ENCODE measurements at places on chromosomes 13 and 19. TPM values are rescaled to one million over a fixed set of nuclear protein-coding genes. Genes with fewer than 3 reads are reported as not detected.

DNA sequence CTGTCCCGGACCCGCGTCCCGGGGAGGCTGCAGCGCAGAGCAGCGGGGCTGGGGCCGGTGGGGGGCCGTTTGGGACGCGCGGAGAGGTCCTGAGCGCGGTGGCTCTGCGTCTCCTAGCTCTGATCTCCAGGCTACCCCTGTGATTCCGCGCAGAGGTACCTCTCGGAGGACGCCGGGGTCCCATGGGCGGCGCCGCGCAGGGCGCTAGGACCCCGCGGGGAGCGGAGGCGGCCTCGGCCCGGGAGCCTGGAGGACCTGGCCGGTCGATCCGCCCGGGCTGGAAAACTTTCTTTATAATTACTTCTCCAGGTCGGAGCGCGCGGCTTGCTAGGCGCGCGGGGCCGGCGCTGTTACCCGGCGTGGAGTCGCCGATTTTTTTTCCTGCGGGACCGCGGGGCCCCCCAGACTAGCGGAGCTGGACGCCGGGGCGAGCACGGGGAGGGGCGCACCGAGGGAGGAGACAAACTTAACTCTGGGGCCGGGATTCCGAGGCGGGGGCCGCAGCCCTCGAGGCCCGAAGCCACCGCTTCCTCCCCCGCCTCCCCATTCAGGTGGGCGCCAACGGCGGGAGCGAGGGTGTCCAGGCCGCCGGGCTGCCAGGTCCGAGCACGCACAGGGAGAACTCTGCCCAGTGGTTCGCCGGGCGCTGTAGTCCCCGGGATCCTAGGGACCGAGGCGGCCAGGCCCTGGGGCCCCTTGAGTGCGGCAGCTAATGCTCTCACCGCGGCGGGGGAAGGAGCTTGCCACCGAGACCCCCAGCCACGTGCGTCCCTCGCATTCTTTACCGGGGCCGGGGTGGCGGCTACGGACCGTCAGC is 848 bp upstream of the CEBPA start:
- H3K4me1 ChIP-seq, result peaks cover 13% of the 10 kb centered on the region
- no peaks in the 10 kb centered on the region for H3K36me3 ChIP-seq
- peaks cover 58% of the 10 kb centered on the region for H3K27me3 ChIP-seq
- H3K27ac ChIP-seq, result peak overlapping the region; percentile 91
- H3K4me3 ChIP-seq, result peak overlapping the region; percentile 93
- peak; percentile 88 for DNase-seq

- H3K27me3 ChIP-seq, result no peaks in the 10 kb centered on the region
- H3K36me3 ChIP-seq, result no peaks in the 10 kb centered on the region
- no peak overlapping the region for H3K4me3 ChIP-seq
- peaks cover 4% of the 10 kb centered on the region for H3K4me1 ChIP-seq
Observed at GRCh38 chr13:41563341-41563983, 106.1 kb downstream of the RGCC start.

DNA sequence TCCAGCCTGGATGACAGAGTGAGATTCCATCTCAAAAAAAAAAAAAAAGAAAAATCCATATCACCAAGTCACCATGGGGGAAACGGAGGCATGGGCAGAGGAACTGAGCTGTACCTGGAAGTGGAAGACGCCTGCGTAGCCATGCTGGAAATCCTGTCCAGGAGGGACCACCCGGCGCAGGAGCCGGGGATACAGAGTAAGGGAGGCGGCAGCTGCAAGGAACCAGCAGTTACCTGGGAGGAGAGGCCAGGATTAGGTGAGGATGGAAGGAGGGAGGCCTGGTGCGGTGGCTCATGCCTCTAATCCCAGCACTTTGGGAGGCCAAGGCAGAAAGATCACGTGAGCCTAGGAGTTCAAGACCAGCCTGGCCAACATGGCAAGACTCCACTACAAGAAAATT is 2.0 kb downstream of the CAPN12 start:
- H3K4me3 ChIP-seq, result no peak overlapping the region
- H3K36me3 ChIP-seq, result no peaks in the 10 kb centered on the region
- DNase-seq, result peak; percentile 61
- H3K27me3 ChIP-seq, result peaks cover 2% of the 10 kb centered on the region
- peaks cover 2% of the 10 kb centered on the region for H3K4me1 ChIP-seq
- no peak overlapping the region for H3K27ac ChIP-seq

- no peaks in the 10 kb centered on the region for H3K27me3 ChIP-seq
- no peak for DNase-seq
- H3K4me1 ChIP-seq, result no peaks in the 10 kb centered on the region
- no peak overlapping the region for H3K27ac ChIP-seq
- no peak overlapping the region for H3K4me3 ChIP-seq
Observed at GRCh38 chr13:31476266-31476665, 263.1 kb upstream of the RXFP2 start.

- no peak overlapping the region for H3K4me3 ChIP-seq
- DNase-seq, result no peak
- peaks cover 18% of the 10 kb centered on the region for H3K4me1 ChIP-seq
- H3K36me3 ChIP-seq, result no peaks in the 10 kb centered on the region
Observed at GRCh38 chr19:8352134-8352827, 9.2 kb upstream of the KANK3 start.

- H3K4me1 ChIP-seq, result no peaks in the 10 kb centered on the region
- no peak overlapping the region for H3K4me3 ChIP-seq
- peaks cover 82% of the 10 kb centered on the region for H3K36me3 ChIP-seq
- H3K27ac ChIP-seq, result no peak overlapping the region
- DNase-seq, result no peak
- no peaks in the 10 kb centered on the region for H3K27me3 ChIP-seq
Observed at GRCh38 chr19:12597594-12597993, 13.0 kb downstream of the ZNF490 start.

DNA sequence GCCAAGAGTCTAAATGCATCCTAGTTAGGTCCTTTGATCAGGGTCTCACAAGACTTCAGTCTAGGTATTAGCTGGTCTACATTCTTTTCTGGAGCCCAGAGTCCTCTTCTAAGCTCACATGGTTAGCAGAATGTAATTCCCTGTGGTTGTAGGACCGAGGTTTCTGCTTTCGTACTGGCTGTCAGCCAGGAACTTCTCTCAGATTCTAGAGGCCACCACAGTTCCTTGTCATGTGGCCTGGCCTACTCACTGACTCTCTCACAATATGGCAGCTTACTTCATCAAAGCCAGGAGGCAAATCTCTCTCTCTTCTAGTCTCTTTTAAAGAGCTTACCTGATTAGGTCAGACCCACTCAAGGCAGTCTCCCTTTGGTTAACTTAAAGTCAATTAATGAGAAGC is 82.9 kb downstream of the POU4F1 start:
- no peak for DNase-seq
- H3K4me1 ChIP-seq, result no peaks in the 10 kb centered on the region
- H3K27me3 ChIP-seq, result peaks cover 4% of the 10 kb centered on the region
- H3K27ac ChIP-seq, result no peak overlapping the region

DNA sequence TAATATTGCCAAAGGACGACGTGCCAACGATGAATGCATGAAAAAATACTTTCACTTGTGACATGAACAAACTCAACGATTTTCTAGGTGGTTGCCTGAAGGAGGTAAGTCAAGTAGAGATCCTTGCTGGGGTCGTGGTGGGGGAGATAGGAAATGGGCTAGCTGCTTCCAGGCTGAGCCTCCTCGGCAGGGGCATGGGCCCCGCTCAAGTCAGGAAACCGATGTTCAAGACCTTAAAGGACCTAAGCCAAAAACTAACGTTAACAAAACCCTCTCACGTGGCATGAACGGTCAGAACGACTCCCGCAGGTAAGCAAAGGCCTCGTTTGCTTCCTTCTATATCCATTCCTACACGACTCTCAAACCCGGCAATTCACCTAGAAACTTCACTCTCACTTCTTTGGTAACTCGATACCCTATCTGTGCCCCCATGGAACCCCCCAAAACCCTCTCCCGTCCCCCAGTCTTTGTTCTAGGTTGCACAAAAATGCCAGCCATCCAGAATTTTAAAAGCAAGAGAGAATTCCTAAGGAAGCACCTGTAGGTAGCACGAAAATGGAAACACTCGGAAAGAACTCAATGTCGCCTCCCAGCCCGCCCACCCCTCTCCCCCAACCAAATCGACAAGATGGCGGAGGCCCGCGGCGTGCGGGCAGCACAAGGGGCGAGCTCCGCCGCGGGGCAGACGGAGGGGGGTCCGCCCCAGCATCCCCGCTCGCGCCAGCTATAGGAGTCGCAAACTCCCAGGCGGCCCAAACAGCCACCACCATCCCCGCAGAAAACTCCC is 13.6 kb downstream of the ACP4 start:
- DNase-seq, result no peak
- H3K27ac ChIP-seq, result peak overlapping the region; percentile 99

GRCh38 chr13:41263261-41263971 is at the start of gene MTRF1:
Gene MTRF1, minus strand, starts transcription at chr13:41263576. Its CDS starts 2,669 bp downstream, at chr13:41260907.
- peak within 1 kb of the TSS; percentile 75 for H3K27ac ChIP-seq
- peak; percentile 94 for DNase-seq
- no peaks in the 10 kb centered on the region for H3K27me3 ChIP-seq
- H3K4me1 ChIP-seq, result peaks cover 16% of the 10 kb centered on the region
- peak within 1 kb of the TSS; percentile 69 for H3K4me3 ChIP-seq
- H3K36me3 ChIP-seq, result peaks cover 32% of the 10 kb centered on the region

- H3K4me1 ChIP-seq, result peaks cover 4% of the 10 kb centered on the region
- no peak for DNase-seq
- no peak overlapping the region for H3K27ac ChIP-seq
- H3K27me3 ChIP-seq, result peaks cover 10% of the 10 kb centered on the region
- H3K4me3 ChIP-seq, result no peak overlapping the region
Observed at GRCh38 chr13:26007261-26008125, 44.3 kb downstream of the SHISA2 start.

DNA sequence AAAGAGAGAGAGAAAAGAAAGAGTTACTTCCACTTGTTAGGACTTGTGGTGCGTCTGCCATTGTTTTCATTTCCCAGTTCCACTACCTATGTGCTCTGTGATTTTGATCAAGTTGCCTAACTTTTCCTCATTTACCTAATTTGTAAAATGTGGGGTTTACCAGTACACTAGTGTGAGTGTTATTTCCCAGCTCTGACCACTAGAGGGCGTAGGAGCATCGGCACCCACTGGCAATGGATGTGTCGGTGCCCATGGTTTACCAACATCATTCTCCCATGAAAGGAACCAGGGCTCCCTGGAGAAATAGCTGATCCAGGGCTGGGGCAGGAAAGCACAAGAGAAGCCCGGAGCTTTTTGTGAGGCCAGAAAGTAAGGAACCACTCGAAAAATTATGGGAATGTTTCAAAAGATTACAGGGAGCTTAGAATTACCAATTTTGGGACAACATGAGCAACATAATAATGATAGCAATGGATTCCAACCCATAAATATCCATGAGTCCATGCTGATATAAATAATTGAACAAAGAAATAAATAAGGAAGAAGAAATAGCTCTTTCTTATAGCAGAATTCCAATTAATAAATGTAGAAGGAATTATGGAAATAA is 15.1 kb upstream of the CEACAM4 start:
- H3K36me3 ChIP-seq, result no peaks in the 10 kb centered on the region
- no peak for DNase-seq
- H3K27me3 ChIP-seq, result peaks cover 19% of the 10 kb centered on the region
- no peaks in the 10 kb centered on the region for H3K4me1 ChIP-seq

GRCh38 chr19:15614507-15615379 is at the start of gene CYP4F8:
Gene CYP4F8, plus strand, starts transcription at chr19:15615218. Its CDS starts 399 bp downstream, at chr19:15615617.
- no peaks in the 10 kb centered on the region for H3K36me3 ChIP-seq
- no peak within 1 kb of the TSS for H3K27ac ChIP-seq
- no peak within 1 kb of the TSS for H3K4me3 ChIP-seq
- H3K4me1 ChIP-seq, result no peaks in the 10 kb centered on the region

DNA sequence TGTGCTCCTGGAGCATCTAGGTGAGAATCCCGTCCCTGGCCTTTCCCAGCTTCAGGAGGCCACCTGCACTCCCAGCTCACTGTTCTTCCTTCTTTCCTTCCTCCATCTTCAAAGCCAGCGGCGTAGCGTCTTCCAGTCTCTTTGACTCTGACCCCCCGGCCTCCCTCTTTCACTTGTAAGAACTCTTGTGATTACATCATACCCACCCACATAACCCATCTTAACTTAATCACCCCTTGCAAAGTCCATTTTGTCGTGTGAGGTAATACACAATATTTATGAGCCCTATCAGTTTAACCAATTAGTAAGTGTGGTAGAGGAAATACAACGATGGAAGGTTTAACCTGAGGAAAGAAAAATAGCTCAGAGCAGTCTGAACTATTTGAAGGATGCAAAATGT is 4.6 kb upstream of the CDC16 start:
- H3K27me3 ChIP-seq, result peaks cover 13% of the 10 kb centered on the region
- no peak for DNase-seq
- H3K27ac ChIP-seq, result no peak overlapping the region
- H3K4me3 ChIP-seq, result no peak overlapping the region
- H3K36me3 ChIP-seq, result no peaks in the 10 kb centered on the region
- peaks cover 30% of the 10 kb centered on the region for H3K4me1 ChIP-seq

MYH14 gene
- total RNA-seq, result 0.23 TPM

NXNL1 gene
- total RNA-seq, result not detected

SPTBN4 gene
- total RNA-seq, result 0.85 TPM

RAB20 gene
- total RNA-seq, result 50.9 TPM

IGFL1 gene
- total RNA-seq, result not detected

APOC4 gene
- not detected for total RNA-seq

CPT1C gene
- total RNA-seq, result 15.2 TPM
